Activated CD4-positive, CD25-positive, alpha-beta regulatory T cell treated with anti-CD3 and anti-CD28 coated beads, Interleukin-2, amount 50 U/mL, for 16 hours (primary cell): ENCODE measurements at places on chromosomes 2 and 18.

DNA sequence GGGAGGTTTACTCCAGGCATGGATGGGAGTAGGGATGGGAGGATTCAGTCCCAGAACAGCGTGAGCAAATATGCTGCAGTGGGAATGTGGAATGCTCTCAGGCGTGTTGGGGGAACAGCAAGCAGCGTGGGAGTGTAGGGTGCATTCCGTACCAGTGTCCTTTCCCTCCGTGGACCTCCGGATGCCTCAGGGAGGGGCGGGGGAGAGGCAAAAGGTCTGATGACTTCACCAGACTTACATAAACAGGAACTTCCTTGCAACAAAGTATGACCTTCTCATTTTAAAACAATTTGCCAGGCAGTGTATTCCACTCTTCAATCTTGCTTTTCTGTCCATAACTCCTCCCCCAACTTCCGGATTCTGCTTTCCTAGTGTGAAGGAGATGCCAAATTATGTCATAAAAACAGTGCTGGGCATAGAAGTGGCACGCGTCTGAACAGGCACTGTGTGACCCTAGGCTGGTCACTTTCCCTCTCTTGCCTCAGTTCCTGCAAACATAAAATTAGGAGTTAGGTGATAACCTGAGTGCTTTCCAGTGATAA, 36.9 kb downstream of the RPL37A start:
- DNase-seq = no peak

DNA sequence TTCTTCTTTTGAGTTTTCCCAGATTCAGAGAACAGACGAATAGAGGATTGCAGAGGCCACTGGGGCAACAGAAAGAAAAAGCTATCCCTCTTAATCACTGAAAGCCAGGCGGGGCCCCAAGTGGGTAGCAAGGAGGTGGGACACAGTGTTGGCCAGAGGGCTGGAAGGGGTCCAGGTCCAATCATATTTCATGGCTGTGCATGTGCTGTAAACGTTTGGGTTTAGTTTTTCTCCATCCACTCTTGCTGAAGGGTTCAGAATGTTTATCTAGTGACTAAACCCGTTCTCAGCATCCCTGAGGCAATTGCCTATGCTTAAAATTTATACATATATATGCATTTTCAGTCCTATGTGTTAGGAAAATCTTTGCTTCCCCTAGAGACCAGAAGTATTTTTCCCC, 99.4 kb upstream of the EPHA4 start:
- DNase-seq = no peak

DNA sequence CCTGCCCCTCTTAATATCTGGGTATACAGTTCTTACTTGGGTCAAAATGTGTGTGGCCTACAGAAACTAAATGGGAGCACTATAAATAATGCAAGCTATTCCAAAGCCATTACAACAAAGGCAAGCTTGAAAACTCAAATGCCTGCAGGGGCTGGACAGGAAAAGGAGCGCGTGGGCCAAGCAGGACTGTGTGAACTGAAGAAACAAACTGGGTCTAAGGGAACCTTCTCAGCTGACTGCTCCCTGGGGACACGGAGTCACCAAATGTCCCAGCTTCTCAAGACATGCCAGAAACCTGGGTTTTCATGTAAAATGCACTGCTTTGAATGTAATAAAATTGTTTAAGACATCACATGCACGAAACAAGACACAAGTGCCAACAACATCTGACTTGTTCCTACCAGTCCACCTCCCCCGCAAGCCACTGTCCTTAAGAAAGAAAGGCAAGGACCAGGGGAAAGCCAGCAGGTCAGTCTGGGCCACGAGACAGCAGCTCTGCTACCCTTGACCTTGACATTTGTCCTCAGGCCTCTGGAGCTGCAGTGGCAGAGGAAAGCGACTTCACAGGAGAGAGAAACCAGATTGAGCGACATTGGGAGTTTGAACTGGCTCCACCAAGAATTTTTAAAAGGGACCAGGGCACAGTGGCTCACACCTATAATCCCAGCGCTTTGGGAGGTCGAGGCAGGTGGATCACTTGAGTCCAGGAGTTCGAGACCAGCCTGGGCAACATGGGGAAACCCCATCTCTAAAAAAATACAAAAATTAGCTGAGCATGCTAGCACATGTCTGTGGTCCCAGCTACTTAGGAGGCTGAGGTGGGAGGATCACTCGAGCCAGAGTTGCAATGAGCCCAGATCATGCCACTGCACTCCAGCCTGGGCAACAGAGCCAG, 89.7 kb upstream of the SH3BP4 start:
- no peak for DNase-seq

GRCh38 chr2:26679867-26680266, 12.7 kb upstream of the KCNK3 start:
- DNase-seq = no peak

DNA sequence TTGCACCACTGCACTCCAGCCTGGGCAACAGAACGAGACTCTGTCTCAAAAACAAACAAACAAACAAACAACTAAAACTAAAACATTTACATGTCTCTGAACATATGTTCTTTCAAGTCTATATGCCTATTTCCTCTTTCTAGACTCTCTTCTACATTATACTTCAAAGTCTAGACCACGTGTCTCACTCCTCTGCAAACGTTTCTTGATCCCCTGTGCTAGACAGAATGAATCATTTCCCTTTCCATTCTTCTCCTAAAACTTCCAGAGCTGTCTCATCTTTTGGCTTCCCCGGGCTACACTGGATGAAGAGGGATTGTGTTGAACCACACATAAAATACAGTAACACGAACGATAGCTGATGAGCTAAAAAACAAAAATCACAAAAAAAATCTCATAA, 67.1 kb downstream of the BAZ2B start:
- DNase-seq = no peak

- no peak for DNase-seq
Observed at GRCh38 chr2:38665854-38666555, at the start of gene GALM. Gene GALM, plus strand, starts transcription at chr2:38666114. Its CDS starts 48 bp downstream, at chr2:38666162.

- no peak for DNase-seq
Observed at GRCh38 chr18:51537487-51537886, 340.0 kb upstream of the MEX3C start.

GRCh38 chr18:25229081-25229480, 122.9 kb downstream of the ZNF521 start:
- no peak for DNase-seq

GRCh38 chr2:190911813-190912212, 31.2 kb downstream of the GLS start:
- no peak for DNase-seq

DNA sequence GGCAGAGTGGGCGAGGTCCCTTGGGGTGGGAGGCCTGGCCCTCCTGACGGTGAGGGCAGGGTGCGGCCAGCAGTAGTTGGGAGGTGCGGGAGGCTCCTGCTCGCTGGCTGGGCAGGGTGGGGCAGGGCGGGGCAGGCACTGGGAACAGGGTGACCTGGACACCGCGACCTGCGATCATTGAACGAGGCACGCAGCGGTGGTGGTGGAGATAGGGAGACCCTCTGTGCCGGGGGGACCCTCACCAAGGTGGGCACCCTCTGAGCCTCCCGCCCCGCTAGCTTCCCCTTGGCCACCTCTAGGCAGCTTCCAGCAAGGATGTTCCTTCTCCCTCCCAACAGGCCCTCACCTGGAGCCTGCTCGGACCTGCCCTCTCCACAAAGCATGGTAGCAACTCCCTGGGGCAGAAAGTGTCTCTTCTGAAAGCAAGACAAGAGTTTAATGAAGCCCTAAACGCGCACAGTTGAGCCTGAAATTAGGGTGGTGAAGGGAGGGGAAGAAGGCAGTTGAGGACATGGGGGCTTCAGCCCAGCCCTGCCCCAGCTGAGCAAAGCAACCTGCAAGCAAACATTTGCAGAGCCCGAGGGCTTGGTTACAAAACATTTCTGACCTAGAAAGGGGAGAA, 15.4 kb upstream of the FOSL2 start:
- no peak for DNase-seq
